Progenitor cell of endocrine pancreas (in vitro differentiated cells): ENCODE measurements at places on chromosomes 2 and 18. TPM values are rescaled to one million over a fixed set of nuclear protein-coding genes. Genes with fewer than 3 reads are reported as not detected.

Gene KRTCAP3
- total RNA-seq = 15.4 and 17.1 TPM in 2 replicates

Gene RUFY4
- total RNA-seq = not detected in 2 replicates

GRCh38 chr2:26281226-26281625, 36.5 kb downstream of the HADHB start:
- DNase-seq = no peak

- DNase-seq = no peak
Measured at GRCh38 chr2:26735097-26735496, 29.0 kb upstream of the SLC35F6 start.

DNA sequence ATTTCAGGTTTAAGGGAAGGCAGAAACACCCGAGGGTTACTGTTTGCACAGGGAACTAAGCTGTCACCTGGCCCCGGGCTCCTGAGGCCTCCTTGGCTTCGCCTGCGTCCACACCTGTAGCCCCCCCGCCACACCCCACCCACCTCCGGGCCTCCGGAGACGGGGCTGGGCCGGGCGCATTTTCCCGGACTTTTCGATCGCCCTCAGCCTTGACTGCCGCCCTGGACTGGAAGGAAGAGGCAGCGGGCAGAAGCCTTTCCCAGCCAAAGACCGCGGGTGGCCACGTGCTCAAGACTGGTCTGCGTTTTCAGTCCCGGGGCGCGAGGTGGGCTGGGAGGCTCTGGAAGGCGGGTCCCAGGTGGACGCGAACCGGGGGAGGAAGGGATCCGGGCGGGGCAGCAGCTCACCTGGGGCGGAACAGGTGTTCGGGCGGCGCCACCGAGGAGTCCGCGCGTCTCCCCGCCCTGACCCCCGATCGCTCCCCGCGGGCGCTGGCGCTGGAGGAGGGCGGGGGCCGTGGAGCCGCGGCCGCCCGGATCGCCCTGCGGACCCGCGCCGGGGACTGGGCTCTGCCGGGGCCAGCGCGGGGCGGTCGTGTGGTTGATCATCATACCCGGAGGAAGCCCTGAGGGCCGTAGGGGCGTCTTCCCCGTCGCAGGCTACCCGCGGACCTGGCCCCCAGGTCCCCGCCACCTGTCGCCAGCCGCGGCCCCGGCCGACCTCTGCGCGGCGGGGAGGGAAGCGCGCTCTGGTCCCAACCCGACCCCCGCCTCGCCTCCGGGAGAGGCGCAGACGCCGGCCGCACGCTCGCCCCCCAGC, 3.2 kb downstream of the ID2 start:
- peak; percentile 68 for DNase-seq

DNA sequence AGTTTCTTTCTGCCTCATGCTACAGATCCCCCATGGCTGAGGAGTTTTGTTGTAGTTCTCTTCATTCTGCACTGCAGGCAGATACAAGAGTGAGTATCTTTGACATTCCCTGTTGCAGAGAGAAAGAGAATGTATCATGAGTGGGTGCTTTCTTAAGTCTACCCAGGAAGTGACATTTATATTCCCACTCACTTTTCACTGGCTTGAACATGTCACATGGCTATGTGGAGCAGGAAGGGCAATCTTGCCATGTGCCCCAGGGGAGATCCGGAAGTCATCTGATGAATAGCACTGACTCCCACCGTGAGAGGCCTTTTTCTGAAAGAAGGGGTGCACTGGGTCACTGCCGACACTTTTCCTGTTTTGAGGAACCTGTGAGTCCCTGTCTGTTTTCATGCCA, 66.4 kb upstream of the BOD1L2 start:
- DNase-seq = no peak

Gene KLHL29
- total RNA-seq = 4.4 and 5.5 TPM in 2 replicates

Gene CD207
- not detected in 2 replicates for total RNA-seq

Gene CDK15
- total RNA-seq = 0.07 TPM in 1 of 2 replicates, not detected in the other

DNA sequence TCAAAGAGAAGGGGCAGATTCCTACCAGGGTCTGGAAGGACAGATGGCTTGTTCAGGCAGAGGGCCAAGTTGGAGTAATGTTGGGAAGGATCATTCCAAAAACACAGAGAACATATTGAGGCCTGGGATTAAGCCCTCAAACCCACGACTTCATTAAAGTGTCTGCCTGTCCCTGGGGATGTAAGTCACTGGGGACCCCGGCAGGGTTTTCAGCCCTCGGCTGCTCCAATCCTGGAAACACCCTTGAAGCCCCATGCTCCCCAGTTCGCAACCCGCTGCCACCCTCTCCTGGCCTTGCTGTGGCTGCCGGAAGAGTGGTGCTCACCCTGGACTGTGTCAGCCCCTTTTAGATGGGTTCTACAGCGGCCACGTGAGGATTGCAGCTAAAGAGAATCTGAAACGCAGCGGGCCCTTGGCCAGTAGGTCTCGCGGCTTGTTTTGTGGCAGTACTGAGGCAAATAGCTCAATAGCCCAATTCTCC, 79.9 kb downstream of the EPAS1 start:
- no peak for DNase-seq

DNA sequence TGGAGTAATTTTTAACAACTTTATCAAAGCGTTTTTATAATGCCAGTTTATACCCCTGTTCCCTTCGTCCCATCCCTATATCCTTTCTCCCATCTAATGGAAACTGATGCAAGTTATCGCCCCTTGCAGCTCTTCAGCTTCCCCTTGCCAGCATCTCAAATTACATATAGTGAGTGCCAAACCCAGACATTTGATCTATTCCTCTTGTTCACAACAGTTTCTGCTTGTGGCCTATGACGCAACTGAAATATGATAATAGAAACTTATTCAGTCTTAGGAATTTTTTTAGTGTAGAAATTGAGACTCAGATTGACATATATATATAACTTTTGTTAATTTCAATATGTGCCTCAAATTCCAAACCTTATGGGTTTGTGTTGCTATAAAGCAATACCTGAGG, 562.2 kb upstream of the VWC2L start:
- DNase-seq = no peak

GRCh38 chr2:233824373-233824772, 30.0 kb downstream of the HJURP start:
- DNase-seq = no peak

Gene UGT1A6
- not detected in 2 replicates for total RNA-seq

- no peak for DNase-seq
Measured at GRCh38 chr18:68607852-68608251, 107.1 kb downstream of the TMX3 start.

- DNase-seq = no peak
Measured at GRCh38 chr2:11875481-11875880, 129.0 kb downstream of the LPIN1 start.

DNA sequence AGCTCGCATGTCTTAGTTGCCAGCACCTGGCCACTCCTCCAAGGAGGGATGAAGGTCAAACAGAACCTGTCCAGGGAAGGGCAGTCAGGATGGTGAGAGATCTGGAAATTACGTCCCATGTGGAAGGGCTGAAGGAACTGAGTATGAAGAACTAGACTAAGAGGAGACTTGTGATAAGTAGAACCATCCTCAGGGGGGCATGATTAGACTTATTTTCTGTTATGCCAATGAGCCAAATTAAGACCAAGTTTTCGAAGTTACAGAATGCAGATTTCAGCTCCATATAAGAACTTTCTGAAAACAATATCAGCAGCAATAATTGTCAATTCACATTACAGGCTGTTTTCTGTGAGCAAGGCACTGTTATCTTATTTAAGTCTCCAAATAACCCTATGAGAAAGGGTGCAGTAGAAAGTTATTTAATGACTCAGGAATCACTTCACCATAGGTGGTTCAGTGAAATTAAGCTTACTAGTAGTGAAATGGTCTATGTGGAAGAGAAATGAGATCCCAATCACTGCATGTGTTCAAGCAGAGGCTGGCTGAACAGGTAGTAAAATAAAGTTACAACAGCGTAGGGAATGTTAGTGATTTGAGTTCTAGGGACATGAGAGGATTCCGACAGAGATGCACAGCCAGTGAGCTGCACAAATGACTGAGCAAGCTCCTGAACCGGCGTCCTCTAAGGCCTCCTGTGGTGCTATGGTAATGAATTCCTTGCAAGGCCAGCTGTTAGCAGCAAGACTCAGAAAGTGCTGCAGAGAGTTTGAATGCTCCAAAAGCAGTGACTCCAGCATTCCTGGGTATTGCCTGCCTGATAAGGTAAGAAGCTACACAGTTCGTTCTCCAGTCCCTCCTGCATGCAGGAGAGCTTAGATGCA, 4.5 kb upstream of the DYM start:
- no peak for DNase-seq

GRCh38 chr2:199460101-199460671, 2.4 kb upstream of the SATB2 start:
- no peak for DNase-seq

Gene KCNF1
- 0.55 and 0.71 TPM in 2 replicates for total RNA-seq

- DNase-seq = no peak
Measured at GRCh38 chr2:128435576-128436478, 117.2 kb upstream of the HS6ST1 start.

DNA sequence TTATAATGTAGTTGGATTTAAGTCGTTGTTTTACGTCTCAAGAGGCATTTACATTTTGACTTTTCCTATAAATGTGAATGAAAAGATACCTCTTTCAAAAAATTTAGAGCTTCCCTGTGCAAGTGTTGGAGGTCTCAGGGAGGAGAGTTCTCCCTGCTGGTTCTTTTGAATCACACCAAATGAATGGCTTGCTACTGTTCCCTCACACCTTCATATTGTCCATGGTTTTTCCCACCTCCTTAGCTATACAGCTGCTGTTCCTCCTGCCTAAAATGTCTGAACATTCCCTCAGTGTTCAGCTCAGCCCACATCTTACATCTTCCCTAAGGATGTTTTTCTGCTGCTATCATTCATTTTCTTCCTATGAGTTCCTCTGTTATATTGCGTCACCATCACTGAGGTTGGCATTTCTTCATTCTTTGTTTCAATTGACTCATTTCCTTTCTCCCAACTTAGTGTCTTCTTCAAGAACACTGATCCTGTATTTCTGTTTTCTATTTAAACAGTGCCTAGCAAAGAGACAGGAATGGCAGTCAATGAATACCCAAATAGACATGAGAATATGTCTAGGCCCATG, 46.0 kb downstream of the COX7A2L start:
- DNase-seq = no peak

Gene ANTXR1
- 73.4 and 77.4 TPM in 2 replicates for total RNA-seq

GRCh38 chr2:203675086-203675485, 31.4 kb upstream of the CD28 start:
- no peak for DNase-seq

DNA sequence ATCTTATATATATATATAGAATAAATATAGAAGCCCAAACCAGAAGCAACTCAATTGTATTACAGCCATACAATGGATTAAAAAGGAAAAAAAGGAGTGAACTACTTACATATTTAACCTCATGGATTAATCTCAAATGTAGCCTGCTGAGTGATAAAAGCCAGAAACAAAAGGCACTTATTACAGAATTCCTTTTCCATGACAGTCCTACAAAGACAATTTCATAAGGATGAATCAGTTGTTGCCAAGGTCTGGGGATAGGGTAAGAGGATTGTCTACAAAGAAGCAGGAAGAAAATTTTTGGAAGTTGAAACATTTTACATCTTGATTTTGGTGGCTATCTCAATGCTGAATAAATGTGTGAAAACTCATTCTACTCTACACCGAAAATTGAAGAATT, 103.9 kb upstream of the DCC start:
- DNase-seq = no peak

Gene FBXO48
- total RNA-seq = 1.2 and 1.5 TPM in 2 replicates

- no peak for DNase-seq
Measured at GRCh38 chr2:62199392-62200125, 3.6 kb downstream of the B3GNT2 start.

Gene MARS2
- 7.9 and 8.3 TPM in 2 replicates for total RNA-seq

GRCh38 chr18:11366410-11366809, 217.0 kb upstream of the PIEZO2 start:
- DNase-seq = no peak

- no peak for DNase-seq
Measured at GRCh38 chr2:201233812-201234662, 26.3 kb upstream of the CASP8 start.

Gene ITPRIPL1
- total RNA-seq = 6.1 and 6.9 TPM in 2 replicates

GRCh38 chr18:61697306-61697909, 195.4 kb downstream of the RNF152 start:
- DNase-seq = no peak

Gene LDLRAD4
- 3.4 and 3.8 TPM in 2 replicates for total RNA-seq

GRCh38 chr18:2459886-2460285, 111.4 kb downstream of the METTL4 start:
- no peak for DNase-seq

- DNase-seq = no peak
Measured at GRCh38 chr2:85935746-85936208, 47.0 kb upstream of the ST3GAL5 start.

- no peak for DNase-seq
Measured at GRCh38 chr2:57396355-57397098, 650.1 kb upstream of the VRK2 start.

- no peak for DNase-seq
Measured at GRCh38 chr18:50275503-50276036, 5.8 kb downstream of the MBD1 start.

GRCh38 chr2:104734937-104735586, 118.9 kb upstream of the POU3F3 start:
- DNase-seq = no peak

GRCh38 chr2:108594132-108594981, 60.1 kb downstream of the LIMS1 start:
- no peak for DNase-seq

Gene IL36A
- not detected in 2 replicates for total RNA-seq

Gene THSD7B
- 10.3 and 12.0 TPM in 2 replicates for total RNA-seq

Gene CNDP1
- 0.29 and 0.38 TPM in 2 replicates for total RNA-seq

- no peak for DNase-seq
Measured at GRCh38 chr2:12588986-12589385, 127.8 kb upstream of the TRIB2 start.

Gene CHRNA1
- not detected in 2 replicates for total RNA-seq

Gene NTSR2
- not detected in 2 replicates for total RNA-seq
